ENCODE measurements at places on chromosomes 1 and 21.

GRCh38 chr1:33311706-33312412 is 9.0 kb downstream of the A3GALT2 start:
- DNase-seq: no peak

- DNase-seq: no peak
These were observed 14.4 kb downstream of the CD55 start for GRCh38 chr1:207335695-207336363.

DNA sequence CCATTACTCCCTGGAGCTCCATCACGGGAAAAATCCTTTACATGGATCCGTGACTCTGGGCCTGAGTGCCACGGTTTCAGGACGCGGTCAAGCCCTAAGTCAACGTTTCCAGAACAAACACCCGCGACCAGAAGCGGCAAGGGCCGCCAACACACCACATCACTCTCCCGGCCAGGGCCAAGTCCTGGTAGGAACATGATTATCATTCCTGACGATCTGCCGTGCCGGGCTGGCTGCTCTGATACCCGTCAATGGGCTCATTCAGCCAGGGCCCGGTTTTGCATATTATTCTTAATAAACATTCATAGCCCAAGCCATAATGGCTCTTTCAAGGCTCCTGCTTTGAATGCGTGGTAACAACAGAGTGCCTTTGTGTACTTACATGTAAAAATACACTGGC is 44.6 kb upstream of the SIM2 start:
- DNase-seq: no peak

DNA sequence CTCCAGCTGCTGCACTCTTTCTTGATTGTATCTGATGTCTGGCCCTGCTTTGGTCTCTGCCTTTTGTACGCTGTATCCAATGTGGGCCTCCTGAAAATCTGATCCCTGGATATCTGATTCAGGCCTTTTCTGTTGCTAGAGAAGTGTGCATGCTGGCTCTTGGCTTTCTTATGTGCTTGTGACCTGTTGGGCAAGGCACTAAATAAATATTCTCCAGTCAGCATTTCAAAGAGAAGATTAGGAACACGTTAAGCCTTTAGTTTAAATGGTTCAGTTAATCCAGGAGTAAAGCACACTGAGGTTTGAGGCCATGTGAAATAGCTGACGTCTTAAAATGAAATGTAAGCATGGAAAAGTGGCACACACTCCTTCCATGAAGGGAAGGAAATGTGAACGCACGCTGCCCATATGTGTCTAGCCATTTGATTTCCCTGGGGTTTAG is 9.3 kb upstream of the F3 start:
- no peak for DNase-seq

DNA sequence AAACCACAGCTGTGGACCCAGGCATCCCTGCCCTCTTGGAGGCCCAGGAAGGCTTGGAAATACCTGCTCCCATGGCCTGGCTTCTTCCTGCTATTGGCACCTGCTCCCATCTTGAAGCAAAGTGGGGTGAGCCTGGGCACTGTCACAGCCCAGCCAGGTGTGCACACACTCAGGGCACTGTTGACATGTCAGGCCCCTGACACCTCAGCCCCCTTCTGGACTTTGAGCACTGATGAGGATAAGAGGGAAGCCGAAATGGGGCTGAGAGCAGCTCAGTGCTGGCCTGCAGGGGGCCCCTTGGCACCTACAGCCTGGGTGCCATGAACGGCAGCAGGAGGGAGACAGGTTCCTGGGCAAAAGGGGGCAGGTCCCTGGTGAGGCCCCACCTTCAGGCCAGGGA is 55.9 kb downstream of the DAB1 start:
- no peak for DNase-seq

GRCh38 chr21:40512590-40512989 is 334.4 kb downstream of the DSCAM start:
- DNase-seq: no peak

DNA sequence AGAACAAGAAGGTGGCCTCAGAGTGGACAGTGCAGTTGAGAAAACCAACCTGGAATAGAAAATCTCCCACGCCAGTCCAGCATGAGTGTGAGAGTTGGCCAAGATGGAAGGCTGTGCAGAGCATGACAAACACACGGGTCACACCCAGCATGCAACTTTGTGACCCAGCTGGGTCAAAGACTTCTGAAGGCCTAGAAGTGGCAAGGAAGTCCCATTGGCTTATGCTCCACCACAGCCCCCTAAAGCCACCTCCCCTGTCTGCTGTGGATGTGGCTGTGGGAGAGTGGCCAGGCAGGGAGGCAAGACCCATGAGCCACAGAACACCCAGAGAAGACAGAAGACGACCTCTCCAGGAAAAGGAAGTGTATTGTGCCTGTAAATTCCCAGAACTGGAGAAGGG is 13.6 kb downstream of the BATF3 start:
- no peak for DNase-seq

- no peak for DNase-seq
These were observed 92.1 kb downstream of the NIBAN1 start for GRCh38 chr1:184881941-184882913.

DNA sequence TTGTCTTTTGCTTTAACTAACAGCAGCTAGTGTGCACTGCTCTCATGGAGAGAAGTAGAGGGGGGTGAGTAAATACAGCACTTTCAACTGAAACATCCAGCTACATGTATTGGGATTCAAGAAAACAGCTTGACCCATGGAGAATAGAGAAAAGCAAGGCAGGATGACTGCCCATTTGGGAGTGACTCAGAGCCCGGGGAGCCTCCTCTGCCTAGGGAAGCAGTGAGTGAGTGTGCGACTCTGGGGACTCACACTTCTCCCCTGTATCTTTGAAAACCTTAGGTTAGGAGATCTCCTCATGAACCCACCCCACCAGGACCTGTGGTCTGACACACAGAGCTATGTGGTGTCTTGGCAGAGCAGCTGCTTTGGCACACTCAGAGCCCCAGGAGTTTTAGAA is 82.0 kb upstream of the PTGFR start:
- no peak for DNase-seq

GRCh38 chr1:89762386-89762778 is 58.5 kb upstream of the LRRC8D start:
- DNase-seq: no peak

- no peak for DNase-seq
These were observed 180.1 kb downstream of the ZBTB18 start for GRCh38 chr1:244231193-244231571.

DNA sequence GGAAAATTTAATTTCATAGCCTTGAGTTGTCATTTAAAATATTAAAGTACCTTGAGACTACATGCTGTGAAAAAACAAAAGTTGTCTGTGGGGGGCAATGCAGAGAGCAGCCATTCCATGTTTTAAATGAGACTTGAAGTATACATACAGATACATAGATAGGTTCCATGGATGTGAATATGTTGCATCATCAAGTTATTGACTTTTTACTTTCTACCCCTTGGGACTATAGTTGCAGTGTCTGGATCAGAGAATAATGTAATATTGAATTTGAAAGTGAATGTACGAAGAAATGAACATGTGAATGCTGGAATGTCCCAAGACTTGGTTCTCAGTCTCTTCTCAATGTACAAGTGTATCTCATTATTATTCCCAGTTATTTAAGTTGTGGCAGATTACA is 751.0 kb downstream of the MRPL39 start:
- no peak for DNase-seq

DNA sequence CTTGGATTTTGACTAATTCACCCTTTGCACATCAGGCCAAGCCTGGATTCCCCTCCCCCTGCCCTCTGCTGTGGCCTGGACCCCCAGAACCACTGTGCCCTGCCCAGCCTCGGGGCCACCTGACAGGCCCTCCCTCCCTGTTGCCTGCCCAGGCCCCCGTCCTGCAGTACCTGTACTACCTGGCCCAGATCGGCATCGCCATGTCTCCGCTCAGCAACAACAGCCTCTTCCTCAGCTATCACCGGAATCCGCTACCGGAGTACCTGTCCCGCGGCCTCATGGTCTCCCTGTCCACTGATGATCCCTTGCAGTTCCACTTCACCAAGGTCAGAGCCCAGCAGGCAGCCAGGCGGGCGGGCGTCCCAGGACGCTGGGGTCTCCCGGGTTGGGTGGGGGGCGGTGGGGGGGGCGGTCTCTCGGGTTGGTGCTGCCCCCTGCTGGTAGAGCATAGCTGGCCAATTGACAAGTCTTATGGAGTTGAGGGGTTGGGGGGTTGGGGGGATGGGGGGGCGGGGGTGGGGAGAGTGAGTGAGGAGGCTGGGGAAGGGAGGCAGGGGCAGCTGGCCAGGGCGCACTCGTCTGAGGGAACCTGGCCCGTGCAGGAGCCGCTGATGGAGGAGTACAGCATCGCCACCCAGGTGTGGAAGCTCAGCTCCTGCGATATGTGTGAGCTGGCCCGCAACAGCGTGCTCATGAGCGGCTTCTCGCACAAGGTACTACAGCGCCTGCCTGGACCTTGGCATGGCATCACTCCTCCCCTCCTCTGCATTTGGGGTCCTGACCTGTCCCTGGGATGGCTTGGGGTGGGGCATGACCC is 10.7 kb downstream of the AMPD2 start:
- no peak for DNase-seq

GRCh38 chr1:11940260-11940921 is 5.9 kb downstream of the PLOD1 start:
- DNase-seq: no peak

GRCh38 chr1:162564762-162565218 is 3.3 kb downstream of the UAP1 start:
- DNase-seq: no peak

- no peak for DNase-seq
These were observed 115.1 kb downstream of the PROX1 start for GRCh38 chr1:214102907-214103306.

GRCh38 chr1:6627841-6628545 is 3.3 kb downstream of the THAP3 start:
- DNase-seq: no peak

GRCh38 chr1:46466477-46467182 is 23.0 kb upstream of the DMBX1 start:
- no peak for DNase-seq

GRCh38 chr21:42590431-42591131 is 62.8 kb upstream of the PDE9A start:
- peak; percentile 6 for DNase-seq

DNA sequence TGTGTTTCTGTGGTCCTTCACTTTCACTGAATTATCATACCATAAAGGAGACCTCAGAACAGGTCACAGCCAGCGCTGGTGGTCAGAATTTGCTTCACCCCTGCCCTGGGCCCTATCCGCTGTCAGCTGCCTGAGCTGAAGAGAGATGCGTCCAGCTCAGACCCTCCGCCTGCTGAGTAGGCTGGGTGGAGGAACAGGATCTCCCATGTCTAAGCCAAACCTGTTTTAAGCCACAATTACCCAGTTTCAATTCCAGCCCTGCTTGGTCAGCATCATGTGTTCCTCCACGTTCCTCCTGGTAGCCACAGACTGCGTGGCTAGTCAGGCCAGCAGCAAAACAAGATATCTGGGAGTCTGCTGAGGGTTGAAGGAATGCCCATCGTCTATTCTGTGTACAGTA is 13.5 kb upstream of the BGLAP start:
- DNase-seq: no peak

GRCh38 chr1:1815606-1816281 is 37.5 kb upstream of the NADK start:
- DNase-seq: no peak

DNA sequence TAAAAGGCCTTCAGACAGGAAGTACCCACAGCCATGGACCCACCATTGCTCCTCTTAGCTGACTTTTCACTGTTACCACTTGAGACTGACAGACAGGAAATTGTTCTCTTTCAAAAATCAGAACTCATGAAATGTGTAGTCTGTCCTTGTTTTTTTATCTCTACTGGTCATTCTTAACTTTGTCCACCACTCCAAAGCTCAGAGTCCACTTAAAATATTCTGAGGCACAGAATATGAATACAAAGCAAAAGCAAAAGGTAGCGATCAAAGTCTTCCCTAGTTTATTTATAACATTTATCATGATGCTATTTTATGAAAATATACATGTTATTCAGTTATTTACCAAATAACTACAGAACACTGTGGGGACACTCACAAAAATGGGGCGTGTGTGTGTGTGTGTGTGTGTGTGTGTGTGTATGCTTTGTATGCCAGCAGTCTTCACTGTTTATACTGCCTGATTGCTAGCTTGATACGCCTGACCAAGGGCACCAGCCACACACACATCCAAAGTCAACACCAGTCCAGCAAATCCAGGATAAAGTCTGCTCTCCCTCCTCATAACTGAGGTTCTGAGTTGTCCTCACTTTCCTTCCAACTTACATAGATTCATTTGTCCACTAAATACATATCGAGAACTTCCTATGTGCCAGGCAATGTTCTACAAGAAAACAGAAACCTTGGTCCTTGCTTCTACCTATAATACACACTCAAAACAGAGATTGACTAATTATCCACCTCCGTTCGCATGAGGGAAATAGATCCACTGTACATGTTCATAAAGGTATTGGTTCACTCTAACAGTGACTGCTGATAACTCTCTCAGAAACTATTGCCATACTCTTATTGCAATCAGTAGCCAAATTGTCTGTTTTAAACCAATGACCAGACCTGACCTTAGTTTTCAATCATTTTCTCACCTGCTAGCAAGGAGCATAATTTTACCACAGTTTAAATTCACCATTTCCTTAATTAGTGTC is 79.4 kb downstream of the ERICH3 start:
- no peak for DNase-seq

GRCh38 chr1:220044678-220045355 is 1.5 kb downstream of the EPRS1 start:
- DNase-seq: no peak

DNA sequence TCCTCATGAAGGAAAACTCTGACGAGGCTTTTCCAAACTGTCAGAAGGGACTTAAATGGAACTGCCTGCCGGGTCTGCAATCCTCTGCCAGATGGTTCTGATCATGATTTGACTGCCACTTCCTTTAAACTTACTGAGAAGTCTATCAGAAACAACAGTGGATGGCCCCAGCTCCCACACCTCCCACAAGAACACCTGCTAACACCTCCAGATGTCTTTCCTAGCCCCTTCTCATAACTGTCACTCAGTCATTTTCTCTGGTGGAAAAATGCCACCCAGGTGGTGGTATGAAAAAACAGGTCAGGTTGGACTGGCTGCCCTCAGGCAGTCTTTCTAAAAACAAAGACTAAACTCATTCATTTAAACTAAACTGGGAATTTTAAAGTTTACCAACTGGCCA is 66.7 kb upstream of the ABCD3 start:
- no peak for DNase-seq

DNA sequence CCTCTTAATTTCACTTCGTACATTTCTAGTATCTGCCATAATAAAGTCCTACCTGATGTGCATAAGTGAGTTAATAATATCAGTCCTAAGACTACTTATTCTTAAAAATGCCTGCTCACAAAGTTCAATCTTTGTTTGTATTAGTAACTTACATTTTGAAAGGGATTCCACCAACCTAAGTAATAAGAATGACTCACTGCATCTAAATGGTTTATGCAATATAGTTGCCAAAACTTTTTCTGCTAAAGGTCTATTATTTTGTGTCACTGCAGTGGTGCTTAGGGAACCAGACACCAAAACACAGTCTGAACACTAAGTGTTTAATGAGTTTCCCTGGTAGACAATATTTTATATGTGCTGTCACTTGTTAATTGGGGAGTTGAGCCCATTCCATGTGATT is 1.8 kb downstream of the ZNF669 start:
- no peak for DNase-seq

DNA sequence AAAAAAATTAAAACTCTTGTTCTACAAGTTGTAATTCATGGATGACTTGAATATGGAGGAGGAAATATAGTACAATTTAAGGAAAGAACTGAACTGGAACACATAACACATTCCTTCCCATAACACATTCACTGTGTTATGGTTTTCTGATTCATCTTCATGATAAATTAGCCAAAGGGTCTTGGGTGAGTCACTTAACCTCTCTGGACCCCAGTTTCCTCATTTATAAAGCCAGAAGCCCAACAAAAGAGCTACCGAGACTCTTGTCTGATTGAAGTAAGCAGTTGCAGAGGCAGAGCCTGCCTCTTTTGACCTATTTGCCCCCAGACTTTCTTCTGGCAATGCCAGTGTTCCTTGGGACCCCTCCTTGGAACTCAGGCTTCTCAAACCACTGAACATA is 161.9 kb upstream of the KCTD3 start:
- no peak for DNase-seq

Measured in activated naive CD4-positive, alpha-beta T cell (primary cell).